ENCODE measurements at places on chromosomes 3 and 15.

GRCh38 chr15:38545179-38545578 lies 19.4 kb downstream of the RASGRP1 start:
- DNase-seq: no peak

- DNase-seq: peak; percentile 25
Observed at GRCh38 chr3:70308760-70309159, 3.7 kb downstream of the MDFIC2 start.

- no peak for DNase-seq
Observed at GRCh38 chr15:83194528-83194927, 13.1 kb downstream of the HDGFL3 start.

DNA sequence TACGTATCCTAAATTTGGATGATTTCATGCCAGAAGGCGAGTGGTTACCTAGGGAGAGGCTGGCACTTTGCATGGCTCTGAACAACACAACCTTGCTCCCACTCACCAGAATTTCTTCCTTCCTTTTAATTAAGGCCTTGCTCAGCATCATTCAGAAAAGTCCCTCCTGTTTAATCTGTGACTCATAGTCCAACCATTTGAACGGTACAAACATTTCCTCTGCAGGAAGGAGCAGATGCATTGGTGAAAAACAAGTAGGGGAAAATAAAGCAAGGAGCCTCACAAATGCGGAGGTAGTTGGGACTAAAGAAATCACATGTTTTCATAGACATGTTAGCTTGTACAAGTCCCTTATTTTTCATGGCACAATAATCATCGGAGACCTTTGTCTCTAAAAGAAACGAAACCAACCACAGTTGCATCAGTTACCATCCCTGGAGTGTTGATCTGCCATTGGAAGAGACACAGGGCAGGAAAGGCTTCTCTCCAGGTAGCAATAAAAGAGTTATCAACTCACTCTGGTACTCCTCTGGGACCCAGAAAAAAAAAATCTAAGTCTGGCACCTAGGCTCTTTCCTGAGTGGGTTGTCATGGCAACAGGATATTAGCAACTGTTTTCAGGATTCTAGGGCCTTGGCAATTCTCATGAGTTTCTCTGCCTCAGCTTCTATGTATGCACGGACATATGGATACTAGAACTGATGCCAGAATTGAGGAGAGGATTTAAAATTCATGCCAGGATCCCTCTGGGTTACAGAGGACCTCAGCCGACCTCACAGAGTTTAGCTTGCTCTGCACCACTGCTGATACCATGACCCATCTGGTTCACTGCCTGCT lies 255.4 kb upstream of the ARPP21 start:
- no peak for DNase-seq

- no peak for DNase-seq
Observed at GRCh38 chr15:59828263-59828662, 139.1 kb upstream of the BNIP2 start.

DNA sequence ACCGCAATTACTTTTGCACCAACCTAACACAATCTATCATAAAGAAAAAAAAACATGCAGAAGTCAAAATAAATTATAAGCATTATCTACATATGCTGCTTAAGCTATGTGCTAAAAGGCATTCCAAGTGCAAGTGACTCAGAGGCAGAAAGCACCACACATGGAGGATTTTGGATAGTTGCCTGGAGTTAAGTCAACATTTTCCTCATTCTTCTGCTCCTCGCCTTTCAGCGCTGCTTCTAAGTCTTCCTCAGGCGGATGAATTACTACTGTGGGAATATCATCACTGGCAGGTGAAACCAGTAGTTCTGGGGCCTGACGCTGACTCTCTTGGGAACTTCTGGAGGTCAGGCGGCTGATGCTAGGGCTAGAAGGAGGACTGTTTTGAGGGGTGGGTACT lies 53.1 kb downstream of the SLC4A7 start:
- no peak for DNase-seq

GRCh38 chr15:87538327-87538834 lies 718.2 kb downstream of the NTRK3 start:
- DNase-seq: no peak

DNA sequence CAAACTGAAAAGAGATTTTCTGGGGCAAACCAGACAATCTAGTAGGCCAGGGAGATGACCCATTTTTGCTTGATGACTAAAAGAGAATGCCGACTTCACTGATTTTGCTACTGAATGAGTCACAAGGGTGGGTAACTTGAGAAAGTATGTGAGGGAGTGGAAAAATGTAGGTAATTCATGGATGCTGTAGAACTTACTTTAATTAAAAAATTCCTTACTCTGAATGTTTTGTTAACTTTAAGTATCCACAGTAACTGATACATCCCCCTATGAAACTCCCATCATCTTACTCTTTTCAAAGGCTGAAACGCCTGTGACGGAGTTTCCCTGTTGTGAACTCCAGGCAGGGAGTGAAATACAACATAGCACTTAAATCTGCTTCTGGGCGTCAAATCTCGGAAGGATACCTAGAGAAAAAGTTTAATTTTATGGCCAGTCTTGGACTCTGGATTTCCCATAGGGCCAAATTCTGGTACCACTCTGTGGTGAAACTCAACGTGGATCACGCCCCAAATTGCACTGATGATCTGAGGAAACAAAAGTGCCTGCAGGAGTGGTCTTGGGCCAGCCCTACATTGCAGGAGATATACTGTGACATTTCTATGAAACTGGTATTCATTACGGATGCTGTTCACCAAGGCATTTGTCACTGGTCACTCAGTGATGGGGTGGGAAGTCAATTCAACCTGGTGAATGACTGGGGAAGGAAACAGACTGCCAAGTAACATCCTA lies 24.0 kb downstream of the GOLIM4 start:
- no peak for DNase-seq

- no peak for DNase-seq
Observed at GRCh38 chr15:81567924-81568323, 193.9 kb upstream of the TMC3 start.

DNA sequence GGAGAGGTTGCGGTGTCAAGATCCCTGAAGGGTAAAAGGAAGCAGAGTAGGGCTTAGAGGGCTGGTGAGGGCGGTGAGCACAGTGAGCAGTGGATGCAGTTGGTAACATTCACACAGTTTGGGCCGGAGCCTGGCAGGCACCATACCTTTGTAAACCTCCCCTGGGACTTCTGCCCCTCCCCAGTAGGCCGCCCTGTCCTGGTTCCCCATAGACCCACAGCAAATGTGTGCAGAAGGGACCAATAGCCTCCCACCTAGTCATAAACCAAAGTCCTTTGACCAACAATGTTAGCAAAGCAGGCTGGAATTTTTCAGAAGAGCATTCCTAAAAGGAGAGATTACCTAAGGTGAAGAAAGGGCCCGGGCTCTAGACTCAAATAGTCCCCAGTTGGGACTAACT lies 1.7 kb upstream of the PHGR1 start:
- DNase-seq: no peak

GRCh38 chr3:159789742-159790635 lies 198.6 kb upstream of the IL12A start:
- no peak for DNase-seq

GRCh38 chr3:150253622-150254021 lies 154.5 kb upstream of the TSC22D2 start:
- no peak for DNase-seq

GRCh38 chr3:158460926-158461325 lies 110.1 kb upstream of the MLF1 start:
- no peak for DNase-seq

GRCh38 chr3:197027151-197027895 lies 2.3 kb downstream of the MELTF start:
- no peak for DNase-seq

DNA sequence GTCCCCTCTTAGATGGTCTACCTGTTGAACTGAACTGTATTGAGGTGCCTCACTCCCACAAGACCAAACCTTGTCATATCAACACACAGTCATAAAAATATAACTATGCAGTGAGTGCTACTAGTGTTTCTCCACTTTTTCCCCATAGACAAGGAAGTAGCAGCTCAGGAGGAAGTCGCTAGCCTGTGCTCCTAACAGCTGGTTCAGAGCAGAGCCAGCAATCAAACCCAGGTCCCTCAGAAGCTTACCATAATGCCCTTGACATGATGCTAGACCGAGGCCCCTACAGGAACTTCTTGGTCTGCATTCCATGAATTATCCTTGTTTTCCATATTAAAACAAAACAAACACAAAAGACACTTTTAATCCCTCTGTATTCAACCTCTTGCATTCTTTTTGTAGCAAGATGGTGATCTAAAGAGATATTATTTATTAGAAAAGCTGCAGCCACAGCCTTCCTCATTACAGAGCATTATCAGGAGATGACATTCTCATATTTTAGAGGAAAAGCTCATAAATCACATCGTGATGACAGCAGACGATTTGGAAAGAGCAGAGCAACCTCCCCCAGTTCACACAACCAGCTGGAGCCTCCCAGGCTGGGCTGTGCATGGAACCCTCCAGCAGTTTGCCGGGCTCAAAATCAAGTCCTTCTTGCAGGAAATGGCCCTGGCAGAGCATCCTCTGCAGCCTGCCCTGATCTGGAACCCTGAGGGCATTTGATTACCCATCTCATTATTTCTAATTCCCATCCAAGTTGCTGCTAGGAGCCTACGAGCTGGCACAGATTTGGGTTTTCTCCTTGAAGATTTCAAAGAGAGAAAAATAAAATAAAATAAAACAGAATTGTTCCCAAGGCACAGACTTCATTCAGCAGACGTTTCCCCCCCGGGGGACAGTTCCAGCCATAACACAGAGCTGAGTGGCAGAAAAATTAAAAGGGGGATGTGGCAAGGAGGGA lies 118.8 kb downstream of the SRGAP3 start:
- DNase-seq: no peak

DNA sequence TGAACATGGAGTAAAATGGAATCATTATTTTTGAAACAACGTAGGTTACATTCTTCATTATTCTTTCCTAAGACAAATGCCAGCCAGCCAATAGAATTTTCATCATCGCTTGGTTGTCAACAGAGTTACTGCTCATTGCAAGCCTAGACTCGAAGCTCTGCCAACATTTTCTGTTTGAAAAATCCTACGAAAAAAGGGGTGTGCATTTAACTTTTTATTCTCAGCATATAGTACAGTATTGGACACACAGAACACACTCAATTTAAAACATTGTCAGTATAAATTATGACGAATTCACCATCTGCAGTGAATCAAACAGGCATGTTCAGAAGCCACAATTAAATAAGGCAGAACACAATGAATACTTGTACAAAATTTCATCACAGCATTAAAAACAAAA lies 232.1 kb downstream of the NR1D2 start:
- no peak for DNase-seq

DNA sequence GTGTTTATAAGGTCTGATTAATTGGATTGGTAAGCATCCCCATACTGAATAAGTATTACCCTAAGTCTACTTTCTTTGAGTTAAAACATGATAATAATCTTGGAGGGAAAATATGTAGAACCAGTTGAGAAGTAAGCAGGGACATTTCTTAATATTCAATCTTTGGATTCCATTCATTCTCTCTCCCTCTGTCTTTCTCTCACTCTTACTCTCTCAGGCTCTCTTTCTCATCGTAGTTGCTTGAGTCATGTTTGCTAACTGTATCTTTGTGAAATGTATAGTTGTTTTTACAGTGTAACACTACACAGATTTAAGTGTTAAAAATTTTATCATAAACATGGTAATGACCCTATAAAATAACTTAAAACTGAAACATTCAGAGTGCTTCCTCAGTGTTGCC lies 163.8 kb downstream of the RSRC1 start:
- DNase-seq: no peak

DNA sequence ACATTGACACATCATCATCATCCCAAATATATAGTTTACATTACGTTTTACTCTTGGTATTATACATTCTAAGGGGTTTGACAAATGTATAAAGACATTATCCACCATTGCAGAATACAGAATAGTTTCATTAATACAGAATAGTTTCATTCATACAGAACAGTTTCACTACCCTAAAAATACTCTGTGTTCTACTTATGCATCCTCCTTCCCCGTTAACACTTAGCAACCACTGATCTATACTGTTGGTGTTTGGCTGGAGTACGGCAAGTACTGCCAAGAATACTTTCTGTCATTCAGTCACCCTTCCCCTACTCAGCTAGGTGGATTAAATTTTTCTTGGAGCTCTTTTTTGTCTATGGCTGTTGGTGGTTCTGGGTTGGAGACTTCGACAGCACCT lies 33.4 kb downstream of the LEKR1 start:
- DNase-seq: no peak

- DNase-seq: no peak
Observed at GRCh38 chr3:168025076-168025475, 70.6 kb downstream of the GOLIM4 start.

GRCh38 chr3:107283948-107284347 lies 93.3 kb upstream of the CCDC54 start:
- DNase-seq: no peak

DNA sequence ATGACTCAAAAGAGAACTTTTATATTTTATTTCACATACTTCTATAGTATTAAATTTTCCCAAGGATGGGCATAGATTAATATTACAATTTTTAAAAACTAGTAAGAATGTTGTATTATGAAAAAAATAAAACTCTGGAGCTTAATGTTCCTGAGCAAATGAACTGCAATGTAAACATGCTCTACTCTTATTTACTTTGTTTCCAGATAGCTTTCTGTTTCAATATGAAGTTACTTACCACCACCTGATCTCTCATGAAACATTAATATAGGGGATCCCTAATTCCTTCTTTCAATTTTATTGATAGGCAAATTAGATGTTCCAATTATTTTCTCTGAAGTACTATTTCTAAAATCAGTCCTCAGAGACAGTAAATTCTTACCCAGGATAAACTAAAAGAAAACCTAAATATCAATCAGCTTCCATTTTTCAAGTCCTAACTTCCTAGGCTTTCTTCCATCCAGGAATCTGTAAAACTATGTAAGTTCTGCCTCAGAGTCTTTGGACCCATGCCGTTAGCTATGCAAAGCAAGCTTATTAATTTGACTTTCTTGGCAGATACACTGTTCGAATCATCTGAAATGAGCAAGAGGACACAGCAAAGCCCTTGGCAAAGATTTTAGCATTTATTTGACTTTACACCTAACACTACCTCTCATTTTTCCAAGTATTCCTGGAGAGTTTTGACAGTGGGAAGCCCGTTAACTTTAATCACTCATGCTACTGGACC lies 93.2 kb downstream of the PLCH1 start:
- no peak for DNase-seq

DNA sequence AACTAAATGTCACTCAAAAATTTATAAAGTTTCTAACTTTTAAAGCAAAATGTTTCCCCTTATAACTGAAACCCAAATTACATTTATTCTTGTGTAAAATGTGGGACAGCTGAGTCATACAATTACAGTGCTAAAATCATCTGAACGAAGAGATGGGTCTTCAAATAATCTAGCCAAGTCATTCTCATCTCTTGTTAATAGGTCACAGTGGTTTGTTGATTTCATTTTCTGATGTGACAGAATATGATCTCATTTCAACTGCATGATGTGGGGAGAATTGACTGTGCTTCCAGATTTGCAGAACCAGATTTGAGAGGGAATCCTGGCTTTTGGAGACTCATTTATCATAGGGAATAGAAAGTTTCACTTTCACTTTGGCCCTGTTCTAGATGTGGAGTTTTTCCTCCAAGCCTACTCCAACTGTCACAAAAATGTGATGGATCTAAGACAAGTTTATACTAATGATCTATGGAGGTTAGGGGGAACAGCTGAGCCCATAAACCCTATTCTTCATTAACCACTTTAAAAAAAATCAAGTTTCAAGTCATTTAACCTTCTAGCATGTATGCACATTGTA lies 685.0 kb downstream of the PDCD6IP start:
- DNase-seq: no peak

- DNase-seq: no peak
Observed at GRCh38 chr3:23926736-23927135, 9.8 kb downstream of the RPL15 start.

All from iPS DF 6.9 (cell line).